ENCODE measurements at places on chromosomes 16 and 17.

GRCh38 chr17:5035315-5035714, at the start of gene SLC52A1:
Gene SLC52A1 (minus strand): TSS chr17:5035426. CDS start chr17:5034606, 820 bp downstream.
- DNase-seq: no peak

- no peak for DNase-seq
Measured at GRCh38 chr16:27952811-27953210, 110.7 kb downstream of the GSG1L start.

GRCh38 chr16:57603115-57604024, 25.1 kb upstream of the ADGRG1 start:
- DNase-seq: peak; percentile 48

GRCh38 chr16:59169168-59169567, 435.1 kb upstream of the GOT2 start:
- no peak for DNase-seq

DNA sequence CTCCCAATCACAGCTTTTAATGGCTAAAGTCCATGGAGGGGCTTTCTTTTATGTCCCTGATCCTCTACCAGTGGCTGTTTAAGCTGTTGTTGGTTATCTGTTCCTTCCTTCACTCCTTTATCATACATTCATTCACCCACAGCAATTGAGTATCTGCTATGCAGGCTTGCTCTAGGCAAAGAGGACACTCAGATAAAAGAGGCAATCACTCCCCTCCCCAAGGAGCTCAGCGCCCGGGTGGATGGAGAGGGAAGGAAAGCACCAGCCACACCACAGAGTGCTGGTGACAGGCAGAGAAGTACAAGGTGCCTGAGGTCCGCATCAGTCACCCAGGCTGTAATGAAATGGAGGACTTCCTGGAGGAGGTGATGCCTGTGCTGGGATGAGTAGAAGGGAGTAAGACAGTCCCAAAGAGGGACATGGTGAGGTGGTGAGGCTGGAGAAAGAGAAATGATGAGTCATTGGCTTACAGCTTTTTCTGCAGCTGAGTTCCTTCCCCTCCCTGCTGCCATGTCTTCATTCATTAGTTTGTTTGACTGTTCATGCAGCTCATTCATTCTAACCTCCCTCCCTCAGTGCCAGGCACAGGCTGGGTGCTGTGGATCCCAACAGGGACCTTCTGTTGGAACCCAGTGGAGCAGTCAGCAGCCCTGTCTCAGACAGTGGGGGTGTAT, 12.8 kb upstream of the NGFR start:
- peak; percentile 19 for DNase-seq

DNA sequence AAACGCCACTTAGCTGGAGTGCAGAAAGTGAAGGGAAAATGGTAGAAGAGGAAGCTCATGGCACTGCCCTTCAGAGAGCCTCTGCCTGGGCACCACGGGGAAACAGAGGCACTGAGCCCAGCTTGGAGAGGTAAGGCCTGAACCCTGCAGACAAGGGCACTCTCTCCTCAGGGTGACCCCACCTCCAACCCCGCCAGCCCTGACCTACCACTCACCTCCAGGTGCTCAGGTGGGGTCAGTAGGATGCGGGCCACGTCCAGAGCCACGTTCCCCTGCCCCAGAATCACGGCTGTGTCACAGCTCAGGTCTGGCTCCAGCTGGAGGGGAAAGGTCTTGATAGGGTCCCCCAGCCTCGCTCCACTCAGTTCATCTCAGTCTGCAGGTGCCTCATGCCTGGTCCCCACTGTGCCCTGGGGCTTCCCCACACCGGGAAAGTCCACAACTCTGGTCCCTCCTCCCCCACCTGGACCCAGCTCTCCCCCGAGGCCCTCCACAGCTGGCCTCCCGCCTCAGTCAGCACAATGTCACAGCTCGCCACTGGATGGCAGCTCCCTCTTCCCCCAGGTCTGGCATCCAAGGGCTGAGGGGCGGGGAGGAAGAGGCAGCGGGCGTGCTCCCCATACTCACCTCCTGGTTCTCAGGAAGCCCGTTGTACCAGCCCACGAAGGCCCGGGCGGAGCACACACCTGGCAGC, 6.0 kb upstream of the GRIN2C start:
- no peak for DNase-seq

GRCh38 chr17:43820759-43821158, 12.2 kb downstream of the MPP3 start:
- DNase-seq: no peak

- no peak for DNase-seq
Measured at GRCh38 chr17:29179232-29180033, 765 bp downstream of the MYO18A start.

- DNase-seq: no peak
Measured at GRCh38 chr17:32870027-32870670, 6.8 kb downstream of the MYO1D start.

DNA sequence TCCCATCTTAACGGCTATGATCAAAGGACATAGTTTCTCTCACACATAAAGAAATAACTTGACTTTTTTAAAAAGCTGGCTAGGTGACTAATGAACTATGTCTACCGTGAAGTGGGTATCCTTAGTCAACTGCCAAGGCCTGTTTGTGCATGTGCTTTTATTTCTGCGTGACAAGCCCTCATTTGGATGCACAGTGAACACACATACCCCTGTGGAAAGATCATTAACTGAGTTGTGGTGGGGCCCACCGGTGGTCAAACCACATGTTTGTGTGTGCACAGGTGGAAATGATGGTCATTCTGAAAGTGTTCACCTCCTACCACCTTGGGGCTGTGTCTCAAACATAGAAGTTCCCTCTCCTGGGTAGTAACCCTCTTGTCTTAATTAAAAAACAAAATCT, 256.1 kb upstream of the SALL1 start:
- DNase-seq: no peak

- no peak for DNase-seq
Measured at GRCh38 chr17:17551361-17551760, 40.1 kb downstream of the PEMT start.

DNA sequence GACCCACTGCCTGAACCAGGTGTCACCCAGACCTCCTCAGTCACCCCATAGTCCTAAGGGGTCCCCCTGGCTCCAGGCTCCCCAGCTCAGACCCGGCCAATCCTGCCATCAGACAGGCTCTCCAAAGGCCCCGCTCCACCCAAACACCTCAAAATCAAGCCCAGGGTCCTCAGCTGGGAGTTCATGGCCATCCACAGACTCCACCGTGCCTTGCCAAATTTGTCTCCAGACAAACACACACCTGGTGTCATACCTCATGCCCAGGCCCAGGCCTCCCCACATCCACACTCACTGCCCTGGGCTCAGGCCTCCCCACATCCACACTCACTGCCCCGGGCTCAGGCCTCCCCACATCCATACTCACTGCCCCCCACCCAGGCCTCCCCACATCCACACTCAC, 12.5 kb downstream of the RPH3AL start:
- no peak for DNase-seq

- DNase-seq: no peak
Measured at GRCh38 chr17:81412490-81413093, 17.3 kb downstream of the BAHCC1 start.

DNA sequence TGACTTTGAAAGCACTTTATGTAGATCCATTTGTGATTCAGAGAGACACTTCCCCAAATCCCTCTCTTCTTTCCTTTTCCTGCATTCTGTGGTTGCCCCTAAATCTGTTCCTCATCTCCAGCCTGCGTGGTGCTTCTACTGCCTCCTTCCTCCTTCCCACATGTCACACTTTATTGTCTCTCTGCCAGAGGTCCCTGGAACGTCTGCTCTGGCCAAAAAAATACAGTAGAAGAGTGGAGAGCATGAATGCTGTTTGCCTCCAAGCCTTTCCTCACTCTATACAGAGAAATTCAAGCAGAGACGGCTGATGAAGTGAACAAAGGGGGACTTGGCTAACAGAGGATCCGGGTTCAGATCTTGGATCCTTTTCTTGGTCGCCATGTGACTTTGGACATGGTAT, 22.8 kb upstream of the IRX3 start:
- DNase-seq: no peak

- no peak for DNase-seq
Measured at GRCh38 chr16:17219991-17220390, 250.8 kb downstream of the XYLT1 start.

- DNase-seq: no peak
Measured at GRCh38 chr17:40321961-40322357, 13.0 kb downstream of the RARA start.

DNA sequence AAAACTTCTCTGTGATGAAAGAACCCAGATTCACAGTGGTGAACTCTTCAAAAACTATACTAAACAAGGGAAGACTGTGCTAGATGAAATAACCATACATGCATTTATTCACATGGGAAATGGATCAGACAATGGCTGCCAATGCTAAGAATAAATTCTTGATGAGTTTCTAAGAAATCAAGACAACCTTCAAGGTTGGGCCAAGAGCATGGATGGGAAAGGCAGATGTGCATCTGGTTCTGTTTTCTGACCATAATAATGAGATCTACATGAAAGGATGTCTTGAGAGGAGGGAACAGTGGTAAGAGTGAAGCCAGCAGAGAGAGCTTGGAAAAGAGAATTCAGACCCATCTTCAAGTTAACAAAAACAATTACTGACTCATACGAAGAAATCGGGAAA, 31.4 kb downstream of the ANKRD11 start:
- no peak for DNase-seq

GRCh38 chr16:4240624-4241023, 1.3 kb downstream of the SRL start:
- no peak for DNase-seq

GRCh38 chr17:33968350-33969044, 286.6 kb upstream of the CCL2 start:
- no peak for DNase-seq

- no peak for DNase-seq
Measured at GRCh38 chr16:84967828-84968227, 43.5 kb downstream of the ZDHHC7 start.

GRCh38 chr17:80968602-80969029, 23.0 kb upstream of the CHMP6 start:
- no peak for DNase-seq

GRCh38 chr17:71801301-71801700, 319.5 kb upstream of the SOX9 start:
- no peak for DNase-seq

DNA sequence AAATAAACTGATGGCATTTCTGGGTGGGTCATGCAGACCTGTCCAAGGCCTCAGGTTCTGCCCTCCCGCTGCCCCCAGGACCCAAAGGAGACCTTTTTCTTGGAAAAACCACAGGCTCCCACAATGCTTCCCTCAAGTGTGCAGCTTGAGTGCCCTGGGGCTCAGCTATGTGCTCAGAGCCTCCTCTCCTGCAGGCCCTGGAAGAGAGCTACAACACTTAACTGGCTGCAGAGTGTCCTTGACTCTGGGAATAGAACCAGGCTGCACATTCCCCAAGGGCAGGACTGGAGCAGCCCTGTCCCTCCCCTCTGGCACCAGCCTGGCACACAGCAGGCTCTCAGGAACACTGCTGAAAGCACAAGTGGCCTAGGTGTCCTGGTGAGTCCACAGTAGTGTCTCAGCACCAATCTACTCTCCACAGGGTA, 4.8 kb upstream of the SREBF1 start:
- DNase-seq: no peak

- no peak for DNase-seq
Measured at GRCh38 chr17:71855010-71855409, 265.8 kb upstream of the SOX9 start.

DNA sequence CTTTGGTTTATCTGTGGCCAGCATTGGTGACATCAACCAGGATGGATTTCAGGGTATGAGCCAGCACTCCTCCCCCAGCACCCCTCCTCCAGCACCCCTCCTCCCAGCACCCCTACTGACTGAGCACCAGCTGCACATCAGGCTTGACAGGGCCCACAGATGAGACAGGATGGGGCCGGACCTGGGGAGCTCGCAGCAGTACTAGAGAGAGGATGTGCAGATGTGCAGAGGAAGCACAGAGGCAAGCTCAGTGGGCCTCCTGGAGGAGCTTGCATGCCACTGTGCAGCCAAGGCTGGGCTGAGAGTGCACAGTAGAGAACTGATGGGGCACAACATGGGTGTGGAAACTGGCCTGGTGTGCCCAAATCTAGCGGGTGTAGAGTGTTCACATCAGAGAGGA, 16.2 kb downstream of the ITGA3 start:
- DNase-seq: no peak

- DNase-seq: no peak
Measured at GRCh38 chr17:12386225-12386624, 279.5 kb upstream of the MYOCD start.

GRCh38 chr17:81522491-81523401, 5.4 kb upstream of the FSCN2 start:
- no peak for DNase-seq

DNA sequence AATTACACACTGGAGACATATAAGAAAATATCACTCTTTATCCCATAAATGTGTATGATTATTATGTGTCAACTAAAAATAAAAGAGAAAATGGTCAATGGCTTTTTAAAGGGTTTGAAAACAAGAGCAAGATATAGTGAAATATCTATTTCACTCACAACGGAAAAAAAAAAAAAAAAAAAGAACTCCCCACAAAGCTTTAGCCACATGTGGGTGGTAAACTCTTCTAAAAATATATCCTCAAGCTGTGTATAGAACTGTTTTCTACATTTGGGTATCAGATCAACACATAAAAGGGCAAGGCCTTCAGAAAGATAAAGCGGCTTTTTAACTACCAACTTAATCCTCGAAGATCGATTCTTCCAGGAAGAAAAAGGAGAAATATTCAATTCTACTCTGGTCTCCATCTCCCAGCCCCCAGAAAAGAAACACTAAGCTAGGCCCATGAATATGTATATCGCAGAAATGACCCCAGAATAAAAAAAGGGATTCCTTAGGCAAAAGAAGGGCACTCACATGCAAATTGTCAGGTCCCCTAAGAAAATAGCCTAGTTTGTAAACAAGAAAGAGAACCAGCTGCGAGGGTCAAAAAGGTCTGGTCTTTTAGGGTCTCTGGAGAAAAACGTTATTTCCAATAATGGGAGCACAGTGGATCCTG, 4.4 kb downstream of the LITAF start:
- DNase-seq: no peak

DNA sequence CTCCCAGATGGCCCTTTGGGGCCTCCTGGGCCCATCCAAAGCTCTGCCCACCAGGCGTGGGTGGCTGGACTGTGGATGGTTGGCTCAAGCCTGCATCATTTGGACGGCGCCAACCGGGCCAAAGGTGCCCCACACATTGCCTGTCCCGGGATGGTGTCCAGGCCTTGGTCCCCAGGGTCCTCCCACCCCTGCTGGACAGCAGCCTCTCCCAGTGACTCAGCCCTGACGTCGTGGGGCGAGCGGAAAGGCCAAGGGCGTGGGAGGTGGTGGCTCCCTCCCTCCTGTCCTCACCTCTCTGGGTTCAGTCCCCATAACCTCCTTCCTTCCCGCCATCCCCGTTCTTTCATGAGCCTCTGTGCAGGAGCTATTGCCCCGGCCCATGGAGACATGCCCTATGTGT, 42.1 kb upstream of the DLX4 start:
- no peak for DNase-seq
